ENCODE measurements at places on chromosomes 1 and 21. TPM values are rescaled to one million over a fixed set of nuclear protein-coding genes. Genes with fewer than 3 reads are reported as not detected.
A peak's percentile ranks its signal among the peaks of the same experiment; 100 is the strongest.

DNA sequence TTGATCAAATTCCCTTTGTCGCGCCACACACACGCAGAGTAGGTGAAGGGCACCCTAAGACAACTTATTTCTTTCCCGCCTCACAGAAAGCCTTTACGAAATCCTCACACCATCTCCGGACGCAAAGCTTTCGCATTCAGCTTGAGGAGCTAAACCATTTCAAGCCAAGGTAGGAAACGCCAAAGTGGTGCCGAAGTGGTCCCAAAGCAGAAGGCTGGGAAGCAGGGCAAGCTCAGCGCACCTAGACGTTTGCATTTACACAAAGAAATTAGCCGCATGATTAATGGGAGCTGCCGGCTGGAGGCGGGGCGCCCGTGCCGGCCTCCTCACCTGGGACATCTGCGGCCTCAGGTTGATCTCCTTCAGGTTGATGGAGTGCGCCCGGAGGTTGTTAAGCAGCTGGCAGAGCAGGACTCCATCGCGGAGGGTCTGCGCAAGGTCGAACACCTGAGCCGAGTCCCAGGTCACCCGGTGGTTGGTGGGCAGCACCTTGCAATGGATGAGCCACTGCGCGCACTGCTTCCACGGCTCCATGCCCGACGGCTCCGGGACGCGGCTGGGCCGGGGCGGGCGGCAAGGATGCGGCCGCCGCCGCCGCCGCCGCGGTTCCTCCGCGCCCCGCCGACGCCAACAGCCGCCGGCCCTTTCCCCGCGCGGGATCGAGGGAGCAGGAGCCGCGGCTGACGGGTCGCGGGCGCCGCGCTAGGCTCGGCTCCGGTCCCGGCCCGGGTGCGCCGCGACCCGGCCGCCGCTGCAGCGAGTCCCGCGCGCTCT, 457 bp downstream of the VAV3 start:
- no peaks in the 10 kb centered on the region for H3K4me1 ChIP-seq
- H3K36me3 ChIP-seq, result peaks cover 7% of the 10 kb centered on the region
- no peak overlapping the region for H3K27ac ChIP-seq
- no peak for DNase-seq
- peak overlapping the region; percentile 48 for H3K4me3 ChIP-seq

PGLYRP4 gene
- 0.38 TPM for total RNA-seq

DNA sequence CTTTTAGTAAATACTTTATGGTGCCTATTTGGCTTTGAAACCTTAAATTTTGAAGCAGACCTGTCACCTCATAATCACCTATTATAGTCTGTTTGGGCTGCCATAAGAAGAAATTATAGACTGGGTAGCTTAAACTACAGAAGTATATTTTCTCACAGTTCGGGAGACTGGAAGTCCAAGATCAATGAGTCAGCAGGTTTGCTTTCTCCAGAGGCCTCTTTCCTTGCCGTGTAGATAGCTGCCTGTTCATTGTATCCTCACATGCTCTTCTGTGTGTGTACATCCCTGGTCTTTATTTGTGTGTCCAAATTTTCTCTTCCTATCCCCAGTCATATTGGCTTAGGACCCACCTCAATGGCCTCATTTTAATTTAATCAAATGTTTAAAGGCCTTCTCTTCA, 518.2 kb downstream of the ADGRL2 start:
- H3K4me3 ChIP-seq, result no peak overlapping the region
- no peak overlapping the region for H3K27ac ChIP-seq
- no peak for DNase-seq
- no peaks in the 10 kb centered on the region for H3K4me1 ChIP-seq
- H3K36me3 ChIP-seq, result no peaks in the 10 kb centered on the region

DNA sequence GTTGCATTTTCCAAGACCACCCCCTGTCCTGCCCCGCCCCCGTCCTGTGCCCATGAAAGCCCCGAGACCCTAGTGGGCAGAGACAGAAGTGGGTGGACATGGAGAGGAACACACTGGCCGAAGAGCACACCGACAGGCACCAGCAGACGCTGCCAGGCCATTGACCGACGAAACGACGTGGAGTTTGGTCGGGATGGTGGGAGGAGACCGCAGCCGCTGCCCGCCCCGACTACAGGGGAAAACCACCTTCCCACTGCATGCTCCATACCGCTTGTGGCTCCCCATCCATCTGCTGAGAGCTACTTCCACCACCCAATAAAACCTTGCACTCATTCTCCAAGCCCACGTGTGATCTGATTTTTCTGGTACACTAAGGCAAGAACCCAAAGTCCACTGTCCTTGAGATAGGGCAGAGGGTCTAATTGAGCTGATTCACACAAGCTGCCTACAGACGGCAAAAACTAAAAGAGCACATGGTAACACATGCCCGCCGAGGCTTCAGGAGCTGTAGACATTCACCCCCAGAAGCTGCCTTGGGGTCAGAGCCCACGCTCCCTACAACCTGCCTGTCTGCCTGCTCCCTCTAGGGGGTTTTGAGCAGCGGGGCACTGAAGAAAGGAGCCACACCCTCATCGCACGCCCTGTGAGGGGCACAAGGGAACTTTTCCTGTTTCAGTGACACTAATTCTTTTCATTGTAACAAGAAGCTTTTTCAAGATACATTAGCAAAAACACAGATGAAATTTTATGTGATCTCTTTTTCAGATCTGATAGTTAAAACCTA, 81.2 kb upstream of the RAB3GAP2 start:
- H3K27ac ChIP-seq, result no peak overlapping the region
- no peak overlapping the region for H3K4me3 ChIP-seq
- DNase-seq, result no peak
- H3K27me3 ChIP-seq, result peaks cover 14% of the 10 kb centered on the region

- peaks cover 88% of the 10 kb centered on the region for H3K27me3 ChIP-seq
- no peaks in the 10 kb centered on the region for H3K36me3 ChIP-seq
- H3K27ac ChIP-seq, result no peak overlapping the region
- no peak for DNase-seq
- H3K4me3 ChIP-seq, result no peak overlapping the region
- H3K4me1 ChIP-seq, result no peaks in the 10 kb centered on the region
These were observed 102.4 kb downstream of the DMRTB1 start for GRCh38 chr1:53561503-53562105.

CYP4A22 gene
- total RNA-seq, result not detected

DNA sequence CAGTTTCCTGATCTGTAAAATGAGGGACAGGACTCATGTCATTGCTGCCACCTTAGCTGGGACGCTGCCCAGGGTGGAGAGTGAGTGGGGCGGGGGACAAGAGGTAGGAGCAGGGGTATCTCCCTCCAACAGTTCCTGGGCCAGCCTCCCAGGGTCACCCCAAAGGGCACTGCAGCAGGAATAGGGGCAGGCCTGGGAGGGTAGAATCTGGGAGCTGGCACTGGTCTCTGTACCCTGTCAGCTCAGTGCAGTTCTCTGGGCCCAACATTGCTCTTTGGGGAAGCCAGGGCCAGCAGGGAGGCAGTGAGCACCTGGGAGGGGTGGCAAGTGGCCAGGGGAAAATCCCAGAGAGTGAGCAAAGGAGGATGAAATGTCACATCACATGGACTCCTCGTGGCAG, 55.8 kb downstream of the ELK4 start:
- H3K27me3 ChIP-seq, result peaks cover 40% of the 10 kb centered on the region
- H3K36me3 ChIP-seq, result peaks cover 9% of the 10 kb centered on the region
- H3K4me1 ChIP-seq, result peaks cover 41% of the 10 kb centered on the region
- H3K4me3 ChIP-seq, result no peak overlapping the region

DNA sequence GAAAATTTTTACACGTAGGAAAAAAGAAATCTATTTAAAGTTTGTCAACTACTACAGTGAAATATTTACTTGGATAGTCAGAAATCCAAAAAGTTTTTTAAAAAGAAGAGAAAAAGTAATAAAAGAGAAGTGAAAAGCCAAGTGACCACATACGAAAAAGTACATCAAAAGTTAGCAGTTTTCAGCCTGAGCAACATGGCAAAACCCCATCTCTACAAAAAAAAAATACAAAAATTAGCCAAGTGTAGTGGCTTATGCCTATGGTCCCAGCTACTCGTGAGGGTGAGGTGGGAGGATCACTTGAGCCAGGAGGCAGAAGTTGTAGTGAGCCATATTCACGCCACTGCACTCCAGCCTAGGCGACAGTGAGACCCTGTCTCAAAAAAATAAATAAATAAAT, 5.2 kb upstream of the MR1 start:
- peaks cover 4% of the 10 kb centered on the region for H3K36me3 ChIP-seq
- H3K4me1 ChIP-seq, result peaks cover 9% of the 10 kb centered on the region
- H3K4me3 ChIP-seq, result no peak overlapping the region
- H3K27ac ChIP-seq, result no peak overlapping the region
- peaks cover 25% of the 10 kb centered on the region for H3K27me3 ChIP-seq

SPRR2D gene
- total RNA-seq, result not detected

- DNase-seq, result peak; percentile 52
- peaks cover 21% of the 10 kb centered on the region for H3K36me3 ChIP-seq
- H3K27me3 ChIP-seq, result no peaks in the 10 kb centered on the region
- peaks cover 14% of the 10 kb centered on the region for H3K4me1 ChIP-seq
These were observed 846 bp upstream of the PER3 start for GRCh38 chr1:7783178-7783711.

Measured in Calu3 (cell line).